ENCODE measurements at places on chromosomes 5 and 9.

- peak; percentile 39 for DNase-seq
Observed at GRCh38 chr5:9269014-9269413, 276.9 kb downstream of the SEMA5A start.

DNA sequence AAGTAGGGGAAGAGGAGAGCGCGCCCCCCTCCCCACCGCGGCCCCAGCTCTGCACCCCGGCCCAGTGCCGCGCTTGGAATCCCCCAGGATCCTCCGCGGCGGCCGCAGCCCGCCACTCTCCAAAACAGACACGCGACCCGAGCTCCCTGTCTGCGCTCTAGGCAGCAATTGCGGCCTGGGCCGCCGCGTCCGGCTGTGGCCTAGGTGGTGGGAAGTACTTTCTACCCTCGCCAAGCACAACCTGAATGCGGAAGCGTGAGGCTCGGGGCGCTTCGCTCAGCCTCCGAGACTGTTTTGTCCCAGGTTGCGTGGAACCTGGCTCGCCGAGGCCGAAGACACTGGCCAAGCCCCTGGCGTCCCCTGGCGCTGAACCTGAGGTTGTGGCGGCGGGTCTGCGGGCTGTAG, 3.3 kb upstream of the FOXB2 start:
- DNase-seq, result no peak

GRCh38 chr5:11483630-11484029, 420.6 kb downstream of the CTNND2 start:
- no peak for DNase-seq

- no peak for DNase-seq
Observed at GRCh38 chr5:51811883-51812471, 428.7 kb downstream of the ISL1 start.

GRCh38 chr5:133333326-133334150, 278.8 kb downstream of the FSTL4 start:
- no peak for DNase-seq

DNA sequence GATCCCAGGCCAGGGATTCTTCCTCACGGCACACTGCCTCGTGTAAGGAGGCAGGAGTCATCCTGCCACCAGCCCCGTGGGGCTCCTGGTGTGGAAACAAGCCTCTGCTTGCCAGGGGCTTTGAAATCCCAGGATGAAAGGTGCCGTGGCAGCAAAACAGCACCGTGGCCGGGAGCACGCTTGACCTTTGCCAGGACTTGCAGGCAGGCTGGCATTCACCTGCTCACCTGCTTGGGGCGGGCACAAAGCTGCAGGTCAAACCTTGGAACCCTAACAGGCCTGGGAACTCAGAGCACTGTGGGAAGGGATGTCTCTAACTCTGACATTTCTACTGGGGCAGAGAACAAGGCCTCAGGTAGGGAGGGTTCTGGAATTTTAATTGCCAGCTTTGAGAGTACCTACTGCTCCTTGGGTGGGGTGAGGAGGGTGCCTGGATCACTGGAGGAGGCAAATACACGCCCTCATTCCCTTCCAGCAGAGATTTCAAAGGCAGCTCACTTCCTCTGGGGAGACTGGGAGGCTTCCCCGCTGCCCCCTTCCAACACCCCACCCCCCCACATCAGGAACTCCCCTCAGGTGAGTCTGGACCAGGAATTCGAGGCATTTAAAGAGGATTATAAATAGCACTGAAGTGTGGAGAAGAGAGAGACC, 45.6 kb upstream of the STXBP1 start:
- DNase-seq, result peak; percentile 85

DNA sequence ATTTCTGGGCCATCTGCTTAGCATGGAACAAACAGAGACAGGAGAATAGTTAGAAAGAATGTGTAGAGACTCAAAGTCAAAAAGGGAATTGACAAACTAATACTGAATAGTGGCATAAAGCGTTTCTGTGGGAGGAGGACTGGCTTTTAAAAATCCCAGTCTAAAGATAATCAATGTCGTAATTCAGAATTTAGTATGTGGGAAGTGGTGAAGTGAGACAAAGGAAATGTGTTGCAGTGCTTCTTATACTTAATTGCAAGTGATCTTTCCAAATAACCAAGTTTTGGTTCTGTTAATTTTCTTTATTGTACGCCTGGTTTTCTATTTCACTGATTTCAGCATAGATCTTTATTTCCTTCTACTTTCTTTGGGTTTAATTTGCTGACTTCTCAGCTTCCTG, 133.2 kb downstream of the ENTREP1 start:
- DNase-seq, result no peak

GRCh38 chr9:33620738-33621439, 96.8 kb downstream of the ANKRD18B start:
- peak; percentile 93 for DNase-seq
